Activated CD8-positive, alpha-beta memory T cell treated with anti-CD3 and anti-CD28 coated beads for 1 hour (primary cell): ENCODE measurements at places on chromosomes 2 and 18.

- no peak for DNase-seq
Observed at GRCh38 chr2:233208382-233209116, 42.9 kb upstream of the ATG16L1 start.

- DNase-seq, result no peak
Observed at GRCh38 chr2:227834916-227835650, 21.4 kb downstream of the CCL20 start.

DNA sequence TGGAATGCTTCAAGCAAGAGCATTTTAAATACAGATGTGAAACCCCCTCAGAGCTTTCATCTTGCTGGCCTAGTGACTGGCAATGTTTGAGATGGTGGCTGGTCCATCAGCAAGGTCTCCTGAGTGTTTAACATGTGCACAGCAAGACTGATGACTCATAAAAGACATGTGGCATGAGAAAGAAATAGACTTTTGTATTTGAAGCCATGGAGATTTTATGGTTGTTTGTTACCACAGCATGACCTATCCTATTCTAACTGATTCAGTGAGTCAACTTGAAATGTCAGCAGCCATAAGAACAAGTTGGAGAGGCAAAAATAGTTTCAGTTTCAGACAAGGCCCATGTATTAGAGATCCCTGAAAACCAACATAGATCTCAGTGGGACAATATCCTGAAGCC is 154.7 kb upstream of the LYPD1 start:
- no peak for DNase-seq

GRCh38 chr2:212451786-212452231 is 86.8 kb downstream of the ERBB4 start:
- no peak for DNase-seq

DNA sequence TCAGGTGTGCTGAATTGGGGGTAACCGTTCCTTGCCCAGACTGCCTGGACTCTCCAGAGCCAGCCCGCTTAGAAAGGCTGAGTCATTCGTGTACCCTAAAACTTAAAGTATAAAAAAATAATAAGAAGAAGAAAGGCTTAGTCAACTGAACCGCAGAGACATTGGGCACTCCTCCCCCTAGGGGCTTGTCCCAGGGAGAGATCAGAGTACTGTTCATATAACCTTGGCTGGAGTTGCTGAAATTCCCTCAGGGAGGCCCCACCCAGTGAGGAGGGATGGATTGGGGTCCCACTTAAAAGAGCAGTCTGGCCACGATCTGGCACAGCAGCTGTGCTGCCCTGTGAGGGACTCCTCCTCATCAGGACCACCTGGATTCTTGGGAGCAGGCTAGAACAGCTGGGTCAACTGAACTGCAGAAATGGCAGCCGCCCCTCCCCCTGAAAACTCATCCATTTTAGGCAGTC is 37.2 kb downstream of the ANKRD12 start:
- DNase-seq, result no peak

GRCh38 chr2:69890881-69891280 is 2.9 kb upstream of the SNRNP27 start:
- no peak for DNase-seq

GRCh38 chr2:237766340-237766739 is 32.2 kb upstream of the RBM44 start:
- DNase-seq, result no peak

DNA sequence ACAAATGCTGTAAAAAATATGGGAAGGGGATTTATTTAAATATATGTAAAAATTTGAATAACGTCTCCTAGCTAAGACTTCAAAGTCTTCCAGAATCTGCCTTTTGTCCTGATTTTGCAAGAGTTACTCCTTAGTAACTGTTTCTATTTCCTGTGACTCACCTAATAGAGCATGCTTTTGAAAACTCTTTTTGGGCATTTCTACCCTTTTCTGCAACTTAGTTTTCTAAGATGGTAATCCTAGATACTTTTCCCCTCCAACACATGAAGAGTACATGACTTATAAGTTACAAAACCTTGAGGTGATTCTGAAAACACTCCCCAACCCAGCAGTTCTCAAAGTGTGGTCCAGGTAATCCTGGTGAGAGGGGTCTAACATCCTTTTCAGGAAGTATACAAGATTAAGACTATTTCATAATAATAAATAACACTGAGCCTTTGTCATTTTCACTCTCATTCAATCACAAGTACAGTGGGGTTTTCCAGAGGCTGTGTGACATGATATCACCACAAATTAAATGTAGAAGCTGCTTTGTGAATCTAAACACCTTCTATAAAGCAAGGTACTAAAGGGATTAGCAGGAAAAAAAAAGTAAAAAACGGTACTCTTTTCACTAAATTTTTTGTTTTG is 31.9 kb downstream of the PPP4R3B start:
- DNase-seq, result no peak

DNA sequence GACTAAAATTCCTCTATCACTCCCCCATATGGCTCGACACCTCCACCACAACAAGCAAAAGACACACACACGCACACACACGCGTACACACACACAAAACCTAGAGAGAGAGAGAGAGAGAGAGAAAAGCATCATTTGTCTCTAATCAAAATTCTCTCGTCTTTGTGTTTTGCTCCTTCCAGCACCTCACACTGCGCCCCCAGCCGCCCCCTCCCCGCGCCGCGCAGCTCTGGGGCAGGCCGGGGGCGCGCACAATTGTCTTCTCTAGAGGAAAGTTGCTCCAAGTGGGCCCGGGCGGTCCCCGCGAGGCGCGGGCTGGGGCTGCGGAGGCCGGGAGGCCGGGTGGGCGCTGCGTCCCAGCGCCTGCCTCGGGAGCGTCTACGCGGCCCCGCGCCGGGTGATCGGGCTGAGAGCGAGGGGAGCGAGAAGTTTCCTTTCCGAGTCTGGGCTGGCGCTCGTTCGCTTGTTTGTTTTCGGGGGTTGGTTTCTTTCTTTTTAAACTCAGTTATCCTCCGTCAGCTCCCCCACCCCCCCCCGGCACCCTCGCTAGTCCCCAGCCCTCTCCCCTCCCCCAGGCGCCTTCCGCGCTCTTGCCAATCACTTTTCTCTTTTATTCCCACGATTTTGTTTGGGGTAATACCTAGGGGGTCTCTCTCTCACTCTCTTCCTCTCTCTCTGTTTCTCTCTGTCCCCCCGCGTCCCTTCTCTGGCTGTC is 4.1 kb downstream of the ZEB2 start:
- DNase-seq, result no peak

- DNase-seq, result no peak
Observed at GRCh38 chr2:172995323-172996244, 80.1 kb upstream of the MAP3K20 start.

DNA sequence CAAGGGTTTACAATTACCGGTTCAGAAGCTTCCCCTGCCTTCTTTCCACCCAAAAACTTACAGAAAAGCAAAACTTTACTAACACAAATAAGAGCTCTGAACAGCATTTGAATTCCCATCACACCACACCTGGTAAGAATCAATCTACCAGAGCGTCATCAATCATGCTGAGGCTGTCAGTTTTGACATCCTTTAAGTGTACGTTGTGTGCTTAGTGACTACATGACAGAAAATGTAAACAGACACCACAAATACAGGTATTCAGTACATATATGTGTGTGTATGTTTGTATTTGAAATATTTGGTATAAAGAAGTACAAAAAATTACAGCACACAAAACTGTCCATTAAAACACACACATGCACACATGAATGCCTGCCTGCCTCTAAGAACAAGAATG is 523.5 kb downstream of the TMEM182 start:
- DNase-seq, result no peak

DNA sequence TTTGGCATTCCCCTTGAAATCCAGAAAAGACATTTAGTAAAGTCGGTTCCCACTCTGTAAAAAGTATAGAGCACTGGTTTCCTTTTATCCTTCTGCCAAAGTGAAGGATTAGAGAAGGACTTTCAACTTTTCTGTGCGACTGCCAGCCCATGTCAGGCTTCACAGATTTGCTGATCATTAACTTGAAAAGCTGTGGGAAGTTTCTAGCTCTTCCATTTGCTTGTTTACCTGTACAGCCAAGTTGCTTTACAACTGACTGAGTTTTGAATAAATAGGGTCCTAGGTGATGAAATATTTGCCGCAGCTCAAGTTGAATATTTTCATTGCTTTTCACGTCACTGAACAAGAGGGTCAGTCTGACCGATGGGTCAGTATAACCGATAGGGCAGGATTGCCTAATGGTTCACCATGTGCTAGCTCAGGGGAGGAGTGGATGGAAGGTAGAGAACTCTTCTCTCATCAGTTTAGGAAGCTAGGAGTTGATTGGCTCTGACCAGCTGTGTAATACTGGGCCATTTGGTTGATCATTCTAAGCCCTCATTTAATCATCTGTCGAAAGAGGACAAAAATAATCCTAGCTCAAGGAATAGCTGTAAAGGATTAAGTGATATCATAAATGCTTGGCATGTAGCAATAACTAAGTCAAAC is 30.4 kb downstream of the UPP2 start:
- no peak for DNase-seq

GRCh38 chr2:23294238-23294637 is 90.7 kb upstream of the KLHL29 start:
- DNase-seq, result no peak

DNA sequence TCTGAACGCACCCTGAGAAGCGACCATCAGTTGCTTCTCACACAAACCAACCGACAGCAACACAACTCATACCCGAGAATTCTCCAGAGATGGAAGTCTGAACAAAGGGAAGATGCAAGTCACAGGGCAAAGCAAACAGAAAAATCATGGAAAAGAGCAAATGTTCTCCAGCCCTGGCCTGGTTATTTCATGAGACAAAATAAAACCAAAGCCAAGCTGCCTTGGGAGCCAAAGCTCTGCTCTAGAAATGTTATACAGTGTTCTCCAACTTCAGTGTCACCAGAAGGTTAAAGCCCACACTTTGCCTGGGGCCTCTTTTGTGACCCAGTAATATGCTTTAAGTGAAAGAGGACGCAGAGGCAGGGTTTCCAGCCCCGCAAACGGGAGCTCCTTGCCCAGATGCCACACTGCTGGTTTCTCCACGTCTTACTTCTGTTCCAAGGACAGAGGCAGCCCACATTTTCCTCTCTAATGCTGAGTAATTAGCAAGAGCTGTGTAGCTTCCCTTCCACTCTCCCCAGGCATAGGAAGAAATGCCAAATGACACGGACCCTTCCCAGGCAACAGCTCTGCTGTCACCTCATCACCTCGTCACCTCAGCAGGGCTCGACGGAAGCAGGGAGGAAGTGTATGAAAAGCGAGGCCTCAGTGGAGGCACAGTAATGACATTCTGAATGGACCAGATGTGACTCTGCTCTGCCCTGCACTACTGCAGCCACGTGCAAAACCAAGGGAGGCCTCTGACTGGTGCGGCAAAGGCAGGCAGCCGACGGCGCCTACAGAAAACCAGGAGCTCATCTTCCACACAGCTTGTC is 64.7 kb downstream of the FBXO15 start:
- DNase-seq, result no peak

DNA sequence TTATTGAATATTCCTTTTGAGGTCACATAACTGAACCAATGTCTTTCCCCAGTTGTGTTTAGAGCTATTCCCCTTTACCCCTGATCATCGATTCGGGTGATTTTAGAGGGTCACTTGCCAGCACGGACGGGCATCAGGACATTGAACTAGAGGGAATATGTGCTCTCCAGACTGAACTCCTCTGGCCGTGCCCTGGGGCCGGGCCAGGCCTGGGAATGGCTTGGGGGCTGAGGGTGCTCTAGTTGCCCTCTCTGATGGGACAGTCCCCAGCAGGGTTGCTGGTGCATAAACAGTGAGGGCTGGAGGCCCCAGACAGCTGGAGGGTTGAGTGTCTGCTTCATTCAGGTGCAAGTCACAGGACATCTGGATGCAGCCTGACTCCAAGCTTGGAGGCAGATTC is 90.7 kb downstream of the SMIM21 start:
- DNase-seq, result no peak

DNA sequence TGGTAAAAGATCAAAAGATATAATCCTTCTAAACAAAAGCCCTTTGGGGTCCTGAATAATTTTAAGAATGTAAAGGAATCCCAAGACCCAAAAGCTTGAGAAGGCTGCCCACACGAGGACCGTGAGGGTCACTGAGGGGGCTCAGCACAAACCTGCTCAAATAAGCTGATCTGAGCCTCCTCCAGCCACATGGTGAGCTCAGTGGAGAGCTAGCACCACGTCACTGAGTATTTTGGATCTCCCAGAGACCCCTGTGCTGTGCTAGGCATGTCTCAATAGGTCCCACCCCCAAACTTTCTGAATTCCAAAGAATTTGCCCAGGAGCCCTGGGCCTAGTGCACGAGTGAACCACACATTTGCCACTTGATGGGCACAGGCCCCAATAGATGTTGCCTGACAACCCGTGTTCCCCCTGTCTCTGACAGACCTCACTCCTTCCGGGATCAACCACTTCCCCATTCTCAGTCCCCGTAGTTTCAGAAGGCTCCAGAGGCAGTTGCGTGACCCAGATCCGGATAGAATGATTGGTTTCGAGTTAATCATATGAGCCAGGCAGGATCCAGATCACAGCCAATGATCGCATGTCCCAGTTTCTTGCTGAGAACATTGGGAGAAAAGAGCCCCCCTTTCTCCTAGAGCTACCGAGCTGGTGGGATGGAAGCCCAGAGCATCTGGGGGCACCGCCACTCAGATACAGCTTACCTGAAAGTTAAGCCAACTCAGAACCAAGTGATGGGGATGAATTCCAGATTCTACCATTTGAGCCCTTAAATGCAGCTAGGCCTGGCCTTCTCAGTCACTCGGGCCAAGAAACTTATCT is 203.8 kb downstream of the TNS1 start:
- DNase-seq, result no peak

GRCh38 chr2:119823734-119824334 is 64.1 kb downstream of the PTPN4 start:
- DNase-seq, result no peak

DNA sequence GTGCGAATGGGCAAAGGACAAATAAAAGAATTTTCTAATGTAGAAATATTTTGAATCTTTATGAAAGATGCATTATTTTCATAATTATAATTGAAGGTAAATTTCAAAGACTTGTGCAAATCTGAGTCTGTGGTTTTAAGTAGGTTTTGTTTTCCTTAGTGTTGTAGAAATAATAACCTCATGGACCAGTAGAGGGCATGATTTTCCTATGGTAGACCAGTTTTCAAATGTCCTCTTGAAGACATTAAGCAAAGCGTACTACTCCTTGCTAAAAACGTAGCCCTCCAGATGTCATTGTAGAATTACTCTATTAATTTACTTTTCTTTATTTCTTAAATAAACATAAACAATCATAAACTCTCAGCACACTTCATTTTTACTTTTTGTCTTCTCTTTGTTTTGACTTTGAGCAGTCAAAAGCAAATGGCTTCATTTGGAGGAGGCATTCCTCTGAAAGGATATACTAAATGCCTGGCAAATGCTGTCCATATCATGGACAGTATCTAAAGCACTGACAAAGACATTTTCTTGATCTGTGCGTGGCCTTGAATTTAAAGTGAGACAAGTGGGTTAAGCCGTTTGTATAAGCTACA is 85.8 kb upstream of the FAM237A start:
- DNase-seq, result no peak
